Stomach (tissue), 19 donors: ENCODE measurements at places on chromosomes 7 and 10.

- no peak overlapping the region for H3K4me3 ChIP-seq
- DNase-seq: no peak
- H3K36me3 ChIP-seq: no peaks in the 10 kb centered on the region
- H3K4me1 ChIP-seq: no peaks in the 10 kb centered on the region
Observed at GRCh38 chr10:131620904-131621303, 279.9 kb upstream of the PPP2R2D start.

DNA sequence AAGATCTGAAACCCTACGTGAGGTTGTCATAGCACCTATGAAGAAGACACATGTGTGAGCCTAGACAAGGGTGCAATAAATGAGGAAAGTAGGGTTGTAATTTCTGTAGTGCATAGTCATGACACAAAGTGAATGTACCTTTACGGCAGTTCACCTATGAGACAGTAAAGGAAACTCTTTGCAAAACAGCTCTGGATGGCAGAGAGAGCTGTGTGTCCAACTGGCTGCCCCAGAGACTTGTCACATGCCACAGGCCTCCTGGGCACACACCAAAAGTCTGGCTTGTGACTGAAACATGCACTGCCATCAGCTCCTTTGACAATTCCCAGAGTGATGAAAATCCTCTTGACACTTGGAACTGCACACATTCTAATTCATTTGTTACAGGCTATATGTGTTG, 90.7 kb upstream of the NAMPT start:
- H3K4me1 ChIP-seq: peaks cover 6% of the 10 kb centered on the region
- no peak for DNase-seq
- no peak overlapping the region for H3K4me3 ChIP-seq
- no peaks in the 10 kb centered on the region for H3K36me3 ChIP-seq
- no peaks in the 10 kb centered on the region for H3K27me3 ChIP-seq

- no peak overlapping the region for H3K4me3 ChIP-seq
- H3K27ac ChIP-seq: no peak overlapping the region
- no peak for DNase-seq
- H3K36me3 ChIP-seq: no peaks in the 10 kb centered on the region
- H3K27me3 ChIP-seq: no peaks in the 10 kb centered on the region
Observed at GRCh38 chr7:39164887-39165286, 187.2 kb downstream of the POU6F2 start.

DNA sequence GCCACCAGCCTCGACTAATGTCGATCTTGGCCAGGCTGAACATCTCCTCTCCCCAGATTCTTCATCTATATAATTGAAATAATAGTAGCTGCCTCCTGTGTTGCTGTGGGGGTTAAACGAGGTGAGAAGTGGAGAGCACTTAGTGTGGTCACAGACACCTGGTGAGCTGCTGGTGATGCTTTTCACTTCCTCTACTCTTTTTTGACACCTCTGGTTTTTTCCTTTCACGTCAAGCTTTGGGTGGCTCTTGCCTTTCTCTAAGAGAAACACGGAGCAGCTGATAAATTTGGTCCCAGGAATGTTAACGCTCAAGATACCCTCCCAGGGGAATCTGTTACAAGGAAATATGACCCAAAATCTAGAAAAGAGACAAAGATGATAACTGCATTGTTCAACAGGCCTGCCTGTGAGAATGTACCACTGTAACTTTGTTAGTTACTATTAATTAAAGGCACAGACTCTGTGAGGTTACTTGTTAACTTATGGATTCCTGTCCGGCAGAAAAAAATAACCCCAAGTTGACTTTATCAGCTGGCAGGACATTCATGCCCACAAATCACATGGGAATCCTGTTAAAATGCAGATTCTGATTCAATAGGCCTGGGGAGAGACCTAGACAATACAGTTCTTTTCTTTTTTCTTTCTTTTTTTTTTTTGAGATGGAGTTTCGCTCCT, 9.5 kb upstream of the NPFFR1 start:
- no peak for DNase-seq
- H3K4me3 ChIP-seq: no peak overlapping the region
- H3K4me1 ChIP-seq: peaks cover 14% of the 10 kb centered on the region
